ENCODE measurements at places on chromosomes 12 and 14.

- no peak for DNase-seq
Measured at GRCh38 chr14:77883131-77883846, 83.4 kb downstream of the ADCK1 start.

GRCh38 chr14:98192946-98193345 is 1079.1 kb downstream of the BCL11B start:
- DNase-seq: no peak

DNA sequence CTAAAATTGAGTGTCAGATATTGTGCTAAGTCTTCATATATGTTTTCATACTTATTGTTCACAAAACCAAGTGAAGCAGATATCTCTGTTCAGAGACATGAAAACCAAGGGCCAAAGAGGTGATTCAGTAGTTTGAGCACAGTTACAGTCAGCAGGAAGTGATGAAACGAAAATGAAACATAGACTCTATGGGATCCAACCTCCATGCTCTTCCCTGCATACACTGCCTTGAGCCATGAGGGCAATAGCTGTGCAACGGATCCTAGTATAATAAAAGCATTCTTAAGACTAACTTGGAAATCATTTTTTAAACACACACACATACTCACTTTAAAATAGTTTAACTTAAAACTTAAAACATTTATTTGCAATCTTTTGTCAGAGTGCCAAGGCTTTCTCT is 27.9 kb downstream of the ESR2 start:
- no peak for DNase-seq

DNA sequence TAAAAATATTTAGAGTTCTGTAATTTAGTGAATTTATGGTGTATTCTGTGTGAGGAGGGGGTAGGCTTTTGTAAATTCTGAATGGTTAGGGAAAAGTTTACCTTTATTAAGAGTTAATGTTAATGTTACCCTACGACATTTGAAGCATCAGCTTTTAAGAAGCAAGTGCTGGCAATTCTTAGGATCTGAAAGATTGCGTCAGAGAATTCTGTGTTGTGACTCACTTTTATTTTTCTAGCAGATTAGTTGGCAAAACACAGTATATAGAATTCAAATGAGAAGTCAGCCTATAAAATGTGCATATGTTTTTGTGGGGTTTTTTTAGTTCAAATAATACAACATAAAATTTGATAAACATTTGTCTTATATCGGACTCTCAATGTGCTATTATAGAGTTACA is 97.6 kb downstream of the RAD52 start:
- DNase-seq: no peak
